ENCODE measurements at places on chromosomes 12 and 14. TPM values are rescaled to one million over a fixed set of nuclear protein-coding genes. Genes with fewer than 3 reads are reported as not detected.

DNA sequence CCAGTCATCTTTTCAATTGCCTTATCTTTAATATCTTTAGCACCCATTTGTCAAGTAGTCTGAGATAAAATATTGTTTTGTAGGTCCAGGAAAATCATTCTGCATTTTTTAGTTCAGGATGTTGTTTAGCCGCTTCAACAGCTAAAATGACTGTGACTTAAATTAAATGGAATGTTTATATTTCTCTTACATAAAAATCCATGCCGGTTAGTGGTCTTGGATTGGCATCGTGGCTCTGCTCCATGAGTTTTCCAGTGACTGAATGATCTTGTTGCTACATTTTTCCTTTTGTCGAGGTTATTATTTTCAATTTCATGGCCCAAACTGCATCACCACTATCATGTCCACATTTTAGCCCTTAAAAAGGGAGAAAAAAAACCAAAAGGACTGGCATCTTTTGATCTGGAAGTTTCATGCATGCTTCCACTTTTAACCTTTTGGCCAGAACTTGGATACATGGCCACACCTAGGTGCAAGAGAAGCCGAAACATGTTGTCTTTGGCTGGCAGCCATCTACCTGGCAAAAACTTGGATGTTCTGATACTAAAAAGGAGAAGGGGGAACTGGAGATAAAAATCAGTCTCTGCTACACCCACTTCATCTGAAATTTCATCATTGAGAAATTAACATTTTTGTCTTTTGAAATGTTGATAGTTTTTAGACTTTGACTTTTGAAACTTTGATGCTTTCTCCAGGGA, 142.4 kb downstream of the OTOGL start:
- no peaks in the 10 kb centered on the region for H3K36me3 ChIP-seq
- no peak for DNase-seq
- H3K4me1 ChIP-seq = peaks cover 1% of the 10 kb centered on the region
- H3K27me3 ChIP-seq = peaks cover 4% of the 10 kb centered on the region
- no peak overlapping the region for H3K27ac ChIP-seq

GRCh38 chr14:63573581-63573980, 30.4 kb upstream of the PPP2R5E start:
- DNase-seq = no peak
- no peaks in the 10 kb centered on the region for H3K27me3 ChIP-seq
- H3K27ac ChIP-seq = no peak overlapping the region
- H3K4me1 ChIP-seq = no peaks in the 10 kb centered on the region
- H3K4me3 ChIP-seq = no peak overlapping the region
- H3K36me3 ChIP-seq = no peaks in the 10 kb centered on the region

Gene AQP2
- 0.29 TPM for total RNA-seq

Gene STAB2
- total RNA-seq = not detected

Data from progenitor cell of endocrine pancreas (in vitro differentiated cells).